ENCODE measurements at places on chromosomes 11 and 22. TPM values are rescaled to one million over a fixed set of nuclear protein-coding genes. Genes with fewer than 3 reads are reported as not detected.
A peak's percentile ranks its signal among the peaks of the same experiment; 100 is the strongest.

HBD gene
- polyA plus RNA-seq = not detected

LRRN4CL gene
- polyA plus RNA-seq = 0.08 TPM

CARD18 gene
- not detected for polyA plus RNA-seq

FZD4 gene
- 0.93 TPM for polyA plus RNA-seq

CD3G gene
- polyA plus RNA-seq = not detected

MS4A12 gene
- not detected for polyA plus RNA-seq

GRCh38 chr11:128318856-128319474, 268.4 kb downstream of the ETS1 start:
- H3K27me3 ChIP-seq = no peaks in the 10 kb centered on the region
- H3K36me3 ChIP-seq = no peaks in the 10 kb centered on the region
- no peaks in the 10 kb centered on the region for H3K4me1 ChIP-seq
- H3K4me3 ChIP-seq = no peak overlapping the region
- H3K27ac ChIP-seq = no peak overlapping the region

- no peak overlapping the region for H3K27ac ChIP-seq
- no peaks in the 10 kb centered on the region for H3K4me1 ChIP-seq
- no peak overlapping the region for H3K4me3 ChIP-seq
- DNase-seq = no peak
These were observed 77.4 kb downstream of the GGTLC2 start for GRCh38 chr22:22721681-22722354.

- H3K27me3 ChIP-seq = no peaks in the 10 kb centered on the region
- peaks cover 21% of the 10 kb centered on the region for H3K4me1 ChIP-seq
- no peak for DNase-seq
- H3K36me3 ChIP-seq = no peaks in the 10 kb centered on the region
These were observed 397 bp upstream of the CD44 start for GRCh38 chr11:35138606-35138942.

DNA sequence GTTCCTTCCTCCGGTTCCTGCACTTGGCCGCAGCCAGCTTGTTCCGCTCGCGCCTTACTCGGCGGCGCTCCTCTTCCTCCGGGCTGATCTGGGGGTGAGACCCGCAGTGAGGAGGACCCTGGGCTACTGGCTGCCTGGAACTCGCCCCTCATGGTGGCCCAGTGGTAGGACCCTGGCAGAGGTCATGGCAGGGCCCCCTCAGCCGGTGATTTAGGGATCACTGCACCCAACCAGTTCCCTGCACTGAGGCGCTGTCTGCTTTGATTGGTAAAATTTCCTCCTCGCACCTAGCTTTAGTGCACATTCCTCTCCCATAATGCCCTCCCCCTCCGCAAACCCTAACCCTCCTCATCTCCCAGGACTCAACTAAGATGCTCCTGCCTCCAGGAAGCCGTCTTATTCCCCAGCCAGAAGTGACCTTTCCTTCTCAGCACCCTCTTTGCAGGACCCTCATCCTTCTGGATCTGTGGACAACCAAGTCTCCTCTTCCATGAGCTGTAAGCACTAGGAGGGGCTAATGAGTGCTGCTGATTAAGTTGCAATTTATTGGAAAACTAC, 3.6 kb downstream of the CCDC85B start:
- no peak for DNase-seq
- H3K4me1 ChIP-seq = peaks cover 56% of the 10 kb centered on the region
- no peaks in the 10 kb centered on the region for H3K36me3 ChIP-seq
- peak overlapping the region; percentile 94 for H3K27ac ChIP-seq
- H3K4me3 ChIP-seq = no peak overlapping the region
- H3K27me3 ChIP-seq = no peaks in the 10 kb centered on the region

DNA sequence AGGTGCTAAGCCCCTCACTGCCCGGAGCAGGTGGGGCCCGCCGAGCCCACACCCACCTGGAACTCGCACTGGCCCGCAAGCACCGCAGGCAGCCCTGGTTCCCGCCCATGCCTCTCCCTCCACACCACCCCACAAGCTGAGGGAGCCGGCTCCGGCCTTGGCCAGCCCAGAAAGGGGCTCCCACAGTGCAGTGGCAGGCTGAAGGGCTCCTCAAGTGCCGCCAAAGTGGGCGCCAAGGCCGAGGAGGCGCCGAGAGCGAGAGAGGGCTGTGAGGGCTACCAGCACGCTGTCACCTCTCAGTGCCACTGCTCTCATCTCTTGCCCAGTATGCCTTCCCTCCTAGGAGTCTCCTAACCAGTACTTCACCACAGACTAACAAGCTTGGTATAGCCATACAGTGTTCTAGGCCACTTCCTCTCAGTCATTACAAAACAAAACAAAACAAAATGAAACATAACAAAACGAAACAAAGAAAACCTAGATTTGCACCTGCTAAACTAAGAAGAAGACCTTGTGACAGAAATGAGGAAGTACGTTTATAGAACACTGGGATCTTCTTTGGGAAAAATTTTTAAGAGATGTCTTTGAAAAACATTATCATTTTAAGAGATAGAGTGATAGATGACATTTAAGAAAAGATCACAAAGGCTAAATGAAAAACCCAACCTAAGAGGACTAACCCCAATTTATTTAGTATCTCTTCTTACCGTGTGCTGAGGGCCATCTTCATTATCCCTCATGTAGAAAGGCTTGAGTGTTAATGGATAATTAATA, 47.7 kb upstream of the GAB2 start:
- H3K4me3 ChIP-seq = no peak overlapping the region
- no peak overlapping the region for H3K27ac ChIP-seq
- no peak for DNase-seq
- H3K27me3 ChIP-seq = no peaks in the 10 kb centered on the region
- peaks cover 7% of the 10 kb centered on the region for H3K36me3 ChIP-seq

- no peaks in the 10 kb centered on the region for H3K4me1 ChIP-seq
- H3K27me3 ChIP-seq = peaks cover 7% of the 10 kb centered on the region
- H3K4me3 ChIP-seq = no peak overlapping the region
These were observed 7.2 kb downstream of the IRAG1 start for GRCh38 chr11:10686311-10686710.

- no peaks in the 10 kb centered on the region for H3K4me1 ChIP-seq
- no peak overlapping the region for H3K27ac ChIP-seq
- no peak overlapping the region for H3K4me3 ChIP-seq
- H3K36me3 ChIP-seq = no peaks in the 10 kb centered on the region
- no peak for DNase-seq
These were observed 94.8 kb downstream of the TENM4 start for GRCh38 chr11:79346021-79346420.

- peaks cover 13% of the 10 kb centered on the region for H3K4me1 ChIP-seq
- no peaks in the 10 kb centered on the region for H3K27me3 ChIP-seq
- H3K36me3 ChIP-seq = peaks cover 26% of the 10 kb centered on the region
- peak overlapping the region; percentile 95 for H3K4me3 ChIP-seq
These were observed 1.2 kb downstream of the CAPRIN1 start for GRCh38 chr11:34052608-34053160.

DNA sequence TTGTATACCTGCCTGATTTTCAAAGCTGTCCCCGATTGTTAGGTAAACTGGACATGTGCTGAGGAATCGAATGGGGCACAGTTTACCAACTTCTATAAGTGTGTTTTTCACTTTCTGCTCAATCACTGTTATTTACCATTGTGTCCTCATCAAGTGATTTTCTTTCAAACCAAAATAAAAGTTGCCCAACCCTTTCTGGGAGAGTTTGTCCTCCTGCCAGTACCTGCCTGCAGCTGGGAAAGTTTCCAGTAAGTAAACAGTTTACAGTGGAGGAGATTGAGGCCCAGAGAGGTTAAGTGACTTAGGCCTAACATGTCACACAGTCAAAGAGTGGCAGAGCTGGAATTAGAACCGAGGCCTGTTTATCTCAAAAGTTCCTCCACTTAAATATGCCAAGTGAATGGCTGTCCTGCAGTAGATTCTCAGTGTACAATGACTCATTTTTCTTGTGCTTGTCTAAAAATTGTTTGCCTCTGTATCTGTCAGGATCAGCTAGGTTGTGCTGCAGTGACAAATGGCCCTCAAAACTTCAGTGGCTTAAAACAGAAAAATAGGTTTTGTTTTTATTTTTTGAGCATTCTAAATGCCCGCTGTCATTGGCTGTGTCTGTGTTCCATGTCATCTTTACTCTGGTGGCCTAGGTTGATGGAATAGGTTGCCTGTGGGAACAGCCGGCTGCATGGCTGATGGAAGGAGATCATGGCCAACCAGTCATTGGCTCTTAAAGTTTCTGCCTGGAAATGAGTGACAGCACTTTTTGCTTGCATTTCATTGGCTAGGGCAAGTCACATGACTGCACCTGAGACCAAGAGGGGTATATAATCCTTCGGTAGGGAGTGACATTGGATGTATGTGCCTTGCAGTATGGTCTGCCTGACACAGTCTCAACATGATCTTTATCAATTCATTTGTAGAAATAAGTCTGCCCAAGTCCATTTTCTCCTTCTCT, 61.8 kb upstream of the CRYBB3 start:
- no peak overlapping the region for H3K4me3 ChIP-seq
- no peaks in the 10 kb centered on the region for H3K36me3 ChIP-seq
- peaks cover 23% of the 10 kb centered on the region for H3K4me1 ChIP-seq
- H3K27ac ChIP-seq = no peak overlapping the region

GRCh38 chr11:78949976-78950690, 375.5 kb upstream of the NARS2 start:
- H3K4me1 ChIP-seq = no peaks in the 10 kb centered on the region
- no peaks in the 10 kb centered on the region for H3K27me3 ChIP-seq
- no peak overlapping the region for H3K4me3 ChIP-seq
- no peaks in the 10 kb centered on the region for H3K36me3 ChIP-seq
- DNase-seq = no peak

DNA sequence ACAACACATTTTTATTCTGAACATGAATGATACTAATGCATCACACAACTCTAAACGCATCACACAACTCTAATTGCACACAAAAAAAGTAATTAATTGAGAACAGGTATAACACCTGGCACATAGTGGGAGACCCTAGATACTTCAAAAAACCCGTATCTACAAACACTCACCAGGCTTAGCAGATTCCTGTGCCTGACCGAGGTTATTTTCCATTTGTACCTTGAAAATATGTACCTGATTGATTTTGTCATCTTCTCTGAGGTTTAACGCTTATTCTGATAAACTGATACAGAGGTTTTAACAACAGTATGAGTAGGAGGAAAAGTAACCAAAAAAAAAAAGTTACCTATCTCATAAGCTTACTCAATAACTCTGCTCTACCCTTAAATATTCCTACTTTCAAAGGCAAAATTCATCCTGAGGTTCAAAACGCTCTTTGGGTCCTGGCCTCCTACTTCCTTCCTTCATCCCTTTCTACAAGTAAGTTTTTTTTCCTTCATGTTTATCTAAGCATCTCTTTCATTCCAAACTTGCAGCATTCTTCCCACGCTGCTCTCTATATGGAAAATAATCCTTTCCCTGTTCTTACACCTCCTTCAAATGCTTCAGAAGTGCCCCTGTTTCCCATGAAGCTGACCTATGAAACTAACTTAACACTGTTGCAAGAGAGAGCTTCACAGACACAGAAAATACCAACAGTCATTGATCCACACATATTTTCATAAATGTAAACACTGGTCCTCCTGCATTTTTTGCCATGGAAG, 73.3 kb downstream of the ETS1 start:
- H3K4me3 ChIP-seq = no peak overlapping the region
- no peak overlapping the region for H3K27ac ChIP-seq
- H3K36me3 ChIP-seq = peaks cover 19% of the 10 kb centered on the region
- H3K4me1 ChIP-seq = peaks cover 36% of the 10 kb centered on the region
- no peak for DNase-seq

DNA sequence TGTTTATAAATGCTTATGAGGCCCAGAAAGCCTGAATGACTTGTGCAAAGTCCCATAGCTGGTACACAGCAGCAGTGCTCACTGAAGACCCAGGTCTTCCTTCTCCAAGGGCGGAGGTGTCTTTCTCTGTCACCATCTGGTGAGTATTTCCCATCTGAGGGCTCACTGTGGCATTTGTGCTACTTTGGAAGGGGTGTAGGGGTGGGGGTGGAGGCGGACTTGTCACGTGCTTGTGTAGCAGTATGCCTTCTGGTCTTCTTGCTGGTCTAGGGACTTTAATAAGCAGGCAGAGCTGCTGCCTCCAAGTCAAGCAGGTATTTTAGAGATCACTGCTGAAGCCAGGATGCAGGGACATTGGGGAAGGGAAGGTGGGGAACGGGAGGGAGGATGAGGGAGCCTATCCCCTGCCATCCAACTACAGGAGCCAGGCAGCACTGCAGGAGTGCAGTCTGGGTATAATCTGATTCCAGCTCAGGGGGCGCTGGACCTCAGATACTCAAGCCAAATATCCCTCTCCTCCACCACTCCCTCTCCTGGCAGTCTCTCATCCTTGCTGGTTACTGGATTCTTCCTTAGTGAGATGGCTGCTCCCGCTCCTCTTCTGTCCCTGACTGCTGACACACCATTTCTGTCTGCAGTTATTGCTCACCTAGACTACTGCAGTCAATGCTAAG, 3.4 kb downstream of the ABCC8 start:
- H3K4me1 ChIP-seq = no peaks in the 10 kb centered on the region
- no peaks in the 10 kb centered on the region for H3K36me3 ChIP-seq
- H3K4me3 ChIP-seq = no peak overlapping the region
- peak; percentile 72 for DNase-seq

DNA sequence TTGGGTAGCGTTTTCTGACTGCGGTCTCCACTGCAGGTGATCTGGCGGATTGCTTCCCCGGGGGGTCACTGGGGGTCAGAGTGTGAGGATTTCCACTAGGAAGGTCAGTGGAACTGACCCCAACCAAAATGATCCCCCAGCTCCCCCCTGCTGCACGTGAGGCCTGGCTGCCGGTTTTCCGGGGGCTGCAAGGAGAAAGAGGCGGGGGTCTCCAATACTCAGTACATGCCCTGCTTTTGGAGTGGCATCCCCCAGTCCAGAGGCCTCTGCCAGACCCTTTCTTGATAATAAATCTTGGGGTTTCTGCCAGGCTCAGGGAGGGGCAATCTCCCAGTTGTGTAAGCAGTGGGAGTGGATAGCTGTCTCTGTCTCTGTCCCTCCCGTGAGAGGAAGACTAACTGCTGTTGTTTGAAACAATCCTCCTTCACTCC, 71.5 kb upstream of the RTL6 start:
- no peaks in the 10 kb centered on the region for H3K36me3 ChIP-seq
- H3K4me1 ChIP-seq = no peaks in the 10 kb centered on the region
- no peak for DNase-seq

- no peak overlapping the region for H3K27ac ChIP-seq
- H3K36me3 ChIP-seq = peaks cover 2% of the 10 kb centered on the region
- H3K4me1 ChIP-seq = no peaks in the 10 kb centered on the region
- H3K27me3 ChIP-seq = no peaks in the 10 kb centered on the region
- DNase-seq = no peak
These were observed 23.7 kb downstream of the SFI1 start for GRCh38 chr22:31520051-31520450.
